Body of pancreas (tissue), 4 donors: ENCODE measurements at places on chromosomes 4 and X.
A peak's percentile ranks its signal among the peaks of the same experiment; 100 is the strongest.

DNA sequence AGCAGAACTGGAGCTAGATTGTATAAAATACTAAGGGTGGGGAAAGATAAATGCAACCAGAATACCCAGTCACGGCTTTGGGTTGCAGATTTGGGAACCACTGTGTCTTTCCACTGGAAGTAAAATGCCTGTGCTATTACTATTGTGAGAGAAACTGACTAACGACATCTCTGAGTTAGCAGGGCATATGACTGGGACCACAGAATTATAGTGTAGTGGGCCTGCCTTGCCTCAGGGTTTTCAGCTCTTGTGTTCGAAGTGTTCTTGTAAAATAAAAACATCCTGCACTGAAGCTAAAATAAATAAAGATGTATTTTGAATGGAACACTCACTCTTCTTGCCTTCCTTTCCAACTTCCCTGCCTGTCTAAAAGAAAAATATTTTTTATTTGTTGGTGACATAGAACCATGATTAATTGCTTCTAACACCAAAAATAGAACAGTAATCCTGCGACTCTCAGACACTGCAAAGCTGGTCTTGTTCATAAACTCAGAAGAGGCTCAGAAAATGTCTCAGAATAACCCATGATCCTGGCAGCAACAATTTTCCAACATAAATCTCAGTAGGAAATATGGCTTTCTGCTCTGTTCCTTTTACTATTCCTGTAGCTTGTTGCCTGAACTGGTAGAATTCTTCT is 104.2 kb downstream of the FAM47B start:
- DNase-seq, result no peak

- no peak for DNase-seq
These were observed 61.7 kb upstream of the S100G start for GRCh38 chrX:16588266-16588665.

DNA sequence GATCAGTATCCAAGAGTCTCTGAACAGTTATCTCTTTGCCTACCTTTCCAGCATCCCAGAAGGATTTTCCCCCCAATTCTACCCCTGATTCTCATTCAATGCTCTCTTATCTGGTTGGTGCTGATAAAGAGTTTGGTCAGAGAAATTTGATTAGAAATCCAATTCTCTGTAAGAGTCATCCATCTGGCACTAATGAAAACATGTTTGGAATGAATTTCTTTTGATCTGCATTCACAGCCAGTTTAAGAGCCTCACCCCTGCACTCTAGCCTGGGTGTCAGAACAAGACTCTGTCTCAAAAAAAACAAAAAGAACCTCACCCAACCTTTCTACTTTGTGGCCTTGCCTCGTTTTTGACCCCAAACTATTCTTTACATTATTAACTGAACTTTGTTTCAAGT is 122.1 kb downstream of the MANBA start:
- no peak for DNase-seq

DNA sequence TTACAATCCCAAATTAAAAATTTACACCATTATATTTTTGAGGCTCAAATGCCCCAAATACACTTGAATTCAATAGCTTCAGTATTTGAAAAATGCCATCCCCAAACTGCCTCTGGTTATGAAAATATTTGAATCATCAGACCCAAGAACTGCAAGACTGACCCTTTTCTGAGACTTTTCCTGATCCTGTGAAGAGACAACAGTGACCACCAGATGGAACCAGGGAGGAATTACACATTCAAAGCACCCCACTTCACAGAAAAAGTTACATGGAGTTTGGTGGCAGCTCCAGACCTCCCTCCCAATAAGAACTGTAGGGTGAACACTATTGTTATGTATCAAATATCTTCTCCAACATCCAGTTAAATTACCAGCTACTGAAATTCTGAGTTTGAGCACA is 44.0 kb upstream of the SCD5 start:
- DNase-seq, result no peak

- peak; percentile 52 for DNase-seq
These were observed 176.0 kb downstream of the MGST2 start for GRCh38 chr4:139841464-139842195.

GRCh38 chr4:185566425-185566824 is 31.1 kb upstream of the PDLIM3 start:
- no peak for DNase-seq

DNA sequence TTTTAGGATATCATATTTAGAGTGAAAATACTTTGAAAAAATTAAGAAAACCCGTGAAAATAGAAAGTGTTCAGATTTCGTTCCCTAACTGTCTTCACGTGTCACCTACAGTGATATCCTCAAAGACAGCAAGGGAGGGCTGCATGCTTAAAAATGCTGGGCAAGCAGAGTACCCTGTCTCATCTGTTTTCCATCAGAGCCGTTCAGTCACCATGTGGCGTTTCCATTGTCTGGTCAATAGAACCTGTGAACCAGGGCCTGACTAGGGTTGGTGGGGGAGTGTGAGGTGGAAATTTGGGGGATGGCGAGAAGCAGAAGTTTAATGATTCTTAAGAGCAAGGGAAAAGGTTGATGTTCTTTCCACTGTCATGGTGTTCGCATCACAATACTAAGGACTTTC is 173.9 kb downstream of the BMPR1B start:
- no peak for DNase-seq

DNA sequence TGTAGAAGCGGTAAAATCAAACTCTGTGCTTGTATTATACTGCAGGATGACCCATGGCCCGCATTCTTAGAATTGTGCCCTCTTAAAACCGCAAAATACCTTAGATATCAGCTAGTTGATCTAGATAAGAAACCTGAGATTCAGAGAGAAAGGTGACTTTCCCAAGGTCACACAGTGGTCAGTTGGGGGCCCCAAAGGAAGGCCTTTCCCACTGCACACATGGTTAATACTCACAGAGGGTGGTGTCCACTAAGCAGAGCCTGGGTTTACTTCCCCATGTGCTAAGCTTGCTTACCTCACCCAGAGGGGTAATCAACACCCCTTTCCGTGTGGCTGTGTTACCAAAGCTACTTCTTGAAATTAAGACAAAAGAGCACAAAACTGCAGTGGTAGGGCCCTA is 66.3 kb downstream of the RBM47 start:
- no peak for DNase-seq
